GM19239 (cell line): ENCODE measurements at places on chromosomes 1 and 21.

DNA sequence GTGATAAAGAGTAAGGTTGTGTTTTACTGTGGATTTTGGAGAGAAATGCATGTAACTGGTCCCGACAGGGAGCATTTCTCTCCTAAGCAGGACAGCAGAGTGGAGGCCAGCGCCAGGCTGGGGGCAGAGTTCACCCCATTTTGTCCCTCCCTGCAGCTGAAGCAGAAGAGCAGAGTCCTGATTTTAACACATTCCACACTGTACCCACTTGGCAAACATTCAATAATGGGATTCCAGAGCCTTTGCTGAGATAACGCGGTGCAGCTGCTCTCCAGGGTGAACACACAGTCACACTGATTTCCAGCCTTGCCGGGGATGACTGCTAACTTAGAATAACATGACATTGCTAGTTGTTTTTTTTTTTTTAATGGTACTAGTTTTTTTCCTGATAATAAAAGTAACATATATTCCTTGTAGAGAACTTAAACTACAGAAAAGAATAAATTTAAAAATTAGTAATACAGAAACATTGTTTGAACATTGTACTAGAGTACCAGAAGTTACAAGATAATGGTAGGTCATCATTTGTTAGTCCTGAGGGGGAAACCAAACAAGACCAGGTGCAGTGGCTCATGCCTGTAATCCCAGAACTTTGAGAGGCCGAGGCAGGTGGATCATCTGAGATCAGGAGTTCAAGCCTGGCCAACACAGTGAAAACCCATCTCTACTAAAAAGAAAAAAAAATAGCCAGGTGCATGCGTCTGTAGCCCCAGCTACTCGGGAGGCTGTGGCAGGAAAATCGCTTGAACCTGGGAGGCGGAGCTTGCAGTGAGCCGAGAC, 77.2 kb downstream of the SCCPDH start:
- no peak for DNase-seq

- no peak for DNase-seq
Observed at GRCh38 chr1:208135354-208135753, 108.8 kb downstream of the PLXNA2 start.

DNA sequence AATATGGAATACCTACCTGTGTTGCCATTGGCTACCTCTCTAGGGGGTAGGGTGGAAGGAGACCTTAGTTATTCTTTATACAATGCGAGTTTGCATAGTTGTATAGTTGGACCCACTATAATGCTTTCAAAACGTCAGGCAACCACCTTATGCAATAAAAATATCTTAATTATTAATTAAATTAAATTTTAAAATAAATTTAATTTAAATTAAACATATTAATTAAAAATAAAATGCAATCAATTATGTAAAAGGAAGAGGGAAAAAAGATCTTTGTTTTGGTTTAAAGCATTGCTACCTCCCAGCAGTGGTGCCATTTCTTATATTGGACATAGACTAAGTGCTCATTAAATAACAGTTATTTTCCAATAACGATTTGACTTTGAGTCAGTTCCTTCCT, 22.3 kb downstream of the GPA33 start:
- no peak for DNase-seq

GRCh38 chr1:153937331-153937730, 9.2 kb downstream of the DENND4B start:
- no peak for DNase-seq

DNA sequence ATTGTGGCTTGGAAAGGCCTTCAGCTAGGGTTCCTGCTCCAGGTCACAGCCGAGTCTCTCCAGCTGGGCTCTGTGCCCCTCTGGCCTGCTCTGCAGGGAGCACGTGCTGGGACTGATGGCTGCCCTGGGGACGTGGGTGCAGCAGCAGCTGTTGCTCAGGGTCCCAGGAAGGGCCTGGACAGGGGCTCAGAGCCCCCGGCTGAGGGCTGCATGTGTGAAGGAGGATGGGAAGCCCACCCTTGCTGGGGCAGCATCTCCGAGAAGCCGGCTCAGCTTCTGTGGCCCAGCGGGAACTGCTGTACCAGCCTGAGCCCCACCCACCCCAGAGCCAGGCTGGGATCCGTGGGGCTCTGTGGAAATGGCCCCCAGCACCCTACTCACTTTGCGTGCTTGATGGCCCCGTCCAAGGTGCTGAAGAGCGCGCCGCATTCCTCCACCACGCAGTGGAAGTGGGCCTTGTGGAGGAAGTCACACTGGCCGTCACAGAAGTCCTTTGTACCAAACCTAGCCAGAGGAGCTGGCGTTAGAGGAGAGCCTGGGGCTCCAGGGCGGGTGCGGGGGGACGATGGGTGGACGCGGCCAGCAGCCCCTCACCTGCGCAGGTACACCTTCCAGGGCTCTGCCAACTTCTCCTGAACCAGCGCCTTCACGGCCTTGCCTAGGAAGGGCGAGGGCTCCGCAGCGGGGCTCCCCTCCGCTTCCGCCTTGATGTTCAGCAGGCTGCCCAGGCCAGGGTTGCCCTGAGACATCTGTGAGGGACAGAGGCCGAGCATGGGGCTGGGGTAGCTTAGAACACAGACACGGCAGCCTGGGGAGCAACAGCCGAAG, 147.5 kb downstream of the CASZ1 start:
- DNase-seq, result no peak

GRCh38 chr1:148363439-148363810, 119.7 kb downstream of the PPIAL4G start:
- DNase-seq, result no peak

- DNase-seq, result no peak
Observed at GRCh38 chr1:10631121-10631810, 156.5 kb downstream of the PEX14 start.

- no peak for DNase-seq
Observed at GRCh38 chr1:35835398-35835797, 27.6 kb downstream of the AGO4 start.

DNA sequence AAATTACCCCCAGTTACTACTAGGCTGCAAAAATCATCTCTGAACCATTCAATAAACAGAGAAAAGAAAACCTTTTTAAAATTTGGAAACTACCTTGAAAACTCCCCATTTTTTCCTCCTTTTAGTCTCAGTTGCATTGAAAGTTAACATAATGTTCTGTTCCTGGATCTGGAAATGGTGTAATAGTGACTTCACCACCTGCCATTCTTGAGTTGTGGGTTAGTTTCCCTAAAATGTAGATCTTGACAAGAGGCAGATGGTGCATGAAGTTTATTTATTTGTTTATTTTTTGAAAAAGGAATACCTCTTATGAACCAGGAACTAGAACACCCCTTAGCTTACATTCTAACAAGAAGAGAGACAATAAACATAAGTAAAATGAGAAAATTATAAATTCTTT, 72.8 kb downstream of the ATF6 start:
- no peak for DNase-seq

- DNase-seq, result no peak
Observed at GRCh38 chr1:184310157-184310819, 76.5 kb upstream of the C1orf21 start.

DNA sequence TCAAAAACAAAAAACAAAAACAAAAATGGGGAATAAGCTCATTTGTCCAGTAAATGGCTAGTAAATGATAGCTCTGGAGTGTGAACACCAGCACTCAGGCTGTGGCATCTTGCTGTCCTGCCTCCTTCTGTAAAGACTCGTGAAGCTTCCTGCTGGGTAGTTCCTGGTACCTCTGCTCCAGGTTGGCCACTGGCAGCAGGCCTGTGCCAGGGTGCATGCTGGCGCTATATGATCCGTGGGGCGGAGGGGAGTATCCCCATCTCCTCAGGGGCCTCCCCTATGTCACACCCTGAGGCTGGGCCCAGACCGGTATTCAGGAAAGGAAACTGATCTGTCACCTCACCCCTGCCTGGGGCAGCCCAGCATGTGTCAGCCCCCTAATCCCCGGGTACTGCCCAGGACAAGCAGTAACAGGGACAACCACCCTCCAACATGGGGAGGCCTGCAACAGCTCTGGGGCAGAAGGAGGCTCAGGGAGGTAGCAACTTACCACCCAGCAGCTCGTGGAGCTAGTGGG, 14.1 kb downstream of the ALPL start:
- no peak for DNase-seq

DNA sequence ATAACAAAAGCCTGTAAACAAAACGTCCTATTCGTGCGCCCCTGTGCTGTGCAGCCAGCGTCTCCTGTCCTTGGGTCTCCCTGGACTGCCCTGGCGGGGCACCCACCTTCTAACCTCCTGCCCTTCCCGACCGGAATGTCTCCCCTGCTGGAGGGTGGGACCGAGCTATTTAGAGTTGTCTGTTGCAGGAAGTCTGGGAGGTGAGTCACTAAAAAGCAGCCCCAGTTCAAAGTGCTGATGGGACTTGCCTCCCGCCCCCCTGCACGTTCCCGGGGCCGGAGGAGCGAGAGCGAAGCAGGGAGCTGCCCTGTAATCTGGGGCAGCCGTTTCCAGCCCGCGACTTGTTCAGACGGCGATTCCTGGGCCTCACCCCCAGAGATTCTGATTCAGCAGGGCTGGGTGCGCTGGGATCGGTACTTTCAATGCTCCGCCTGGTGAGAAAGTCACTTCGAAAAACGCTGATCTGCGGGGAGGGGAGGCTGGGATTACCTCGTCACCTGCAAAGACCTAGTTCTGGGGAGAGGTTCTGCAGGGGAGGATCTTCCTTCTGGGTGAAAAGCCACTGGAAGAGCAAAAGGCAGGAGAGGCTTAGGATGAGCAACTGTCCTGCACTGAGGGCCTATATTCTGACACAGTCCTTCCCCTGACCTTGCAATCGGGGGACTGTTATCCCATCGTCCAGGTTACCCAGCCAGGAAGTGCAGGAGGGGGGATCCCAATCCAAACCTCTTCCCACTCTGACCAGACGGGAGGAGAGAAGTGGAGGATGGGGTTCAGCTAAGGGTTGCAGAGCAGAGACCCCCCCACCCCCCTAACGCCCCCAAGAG, 1.2 kb upstream of the DHRS3 start:
- DNase-seq, result no peak

DNA sequence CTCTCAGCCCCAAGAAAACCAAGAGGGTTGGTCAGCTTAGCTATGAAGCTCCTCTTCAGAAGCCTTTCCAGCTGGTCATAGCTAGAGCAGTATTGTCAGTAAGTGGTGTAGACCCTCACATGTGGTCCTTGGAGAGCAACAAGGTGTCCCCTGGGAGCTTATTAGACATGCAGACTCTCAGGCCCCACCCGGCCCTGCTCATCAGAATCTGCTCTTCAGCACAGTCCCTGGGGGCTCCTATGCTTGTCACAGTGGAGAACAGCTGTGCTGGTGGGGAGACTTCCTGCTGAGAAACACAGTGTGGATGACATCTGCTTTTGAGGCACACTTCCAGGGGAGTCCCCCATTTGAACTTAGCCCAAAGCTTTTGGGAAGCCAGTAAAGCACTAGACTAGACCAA, 21.9 kb upstream of the NEK2 start:
- DNase-seq, result peak; percentile 31

DNA sequence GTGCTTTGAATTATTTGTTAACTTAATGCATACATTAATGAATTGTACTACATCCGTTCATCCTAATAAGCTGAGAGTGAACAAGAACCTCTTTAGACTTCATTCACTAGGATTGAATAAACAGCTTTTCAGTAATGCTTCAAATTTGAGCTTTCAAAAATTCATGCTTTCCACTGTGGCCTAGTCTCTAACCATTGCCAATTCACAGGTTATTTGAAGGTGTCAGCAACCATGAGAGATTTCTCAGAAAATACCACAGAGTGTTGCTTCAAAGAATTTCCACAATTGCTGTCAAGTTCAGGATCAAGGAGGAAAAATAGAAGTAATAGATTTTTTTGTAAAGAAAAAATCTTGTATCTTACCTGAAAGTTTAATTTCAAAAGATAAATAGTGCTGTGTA, 72.7 kb downstream of the AK5 start:
- no peak for DNase-seq

- DNase-seq, result no peak
Observed at GRCh38 chr1:200729863-200730262, 8.8 kb upstream of the CAMSAP2 start.

GRCh38 chr1:19074902-19075721, 118.6 kb upstream of the IFFO2 start:
- no peak for DNase-seq
